ENCODE measurements at places on chromosomes 7 and 10.

GRCh38 chr7:107384025-107384424, 85.8 kb upstream of the GPR22 start:
- DNase-seq, result no peak

GRCh38 chr10:90179696-90180407, 478.5 kb downstream of the KIF20B start:
- DNase-seq, result no peak

GRCh38 chr10:71343392-71343773, 24.3 kb downstream of the SLC29A3 start:
- no peak for DNase-seq

DNA sequence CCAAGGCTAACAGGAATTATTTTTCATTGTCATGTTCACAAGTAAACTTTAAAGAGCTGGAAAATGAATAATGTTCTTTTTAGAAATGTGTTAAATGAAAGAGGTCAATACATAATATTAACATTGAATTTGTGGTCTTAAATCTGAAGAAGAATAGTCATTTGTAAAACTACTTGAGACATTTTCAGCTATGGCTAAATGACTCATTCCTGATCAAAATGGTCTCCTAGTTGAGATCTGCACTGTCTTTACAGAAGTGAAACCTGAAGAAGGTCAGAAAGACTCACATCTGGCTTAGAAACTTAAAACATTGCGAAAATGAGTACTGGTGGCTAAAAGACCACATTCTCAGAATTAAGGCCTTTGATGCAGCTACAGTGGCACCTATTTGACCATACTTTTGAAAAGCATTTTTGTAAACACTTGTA, 5.9 kb downstream of the PIK3CG start:
- no peak for DNase-seq

DNA sequence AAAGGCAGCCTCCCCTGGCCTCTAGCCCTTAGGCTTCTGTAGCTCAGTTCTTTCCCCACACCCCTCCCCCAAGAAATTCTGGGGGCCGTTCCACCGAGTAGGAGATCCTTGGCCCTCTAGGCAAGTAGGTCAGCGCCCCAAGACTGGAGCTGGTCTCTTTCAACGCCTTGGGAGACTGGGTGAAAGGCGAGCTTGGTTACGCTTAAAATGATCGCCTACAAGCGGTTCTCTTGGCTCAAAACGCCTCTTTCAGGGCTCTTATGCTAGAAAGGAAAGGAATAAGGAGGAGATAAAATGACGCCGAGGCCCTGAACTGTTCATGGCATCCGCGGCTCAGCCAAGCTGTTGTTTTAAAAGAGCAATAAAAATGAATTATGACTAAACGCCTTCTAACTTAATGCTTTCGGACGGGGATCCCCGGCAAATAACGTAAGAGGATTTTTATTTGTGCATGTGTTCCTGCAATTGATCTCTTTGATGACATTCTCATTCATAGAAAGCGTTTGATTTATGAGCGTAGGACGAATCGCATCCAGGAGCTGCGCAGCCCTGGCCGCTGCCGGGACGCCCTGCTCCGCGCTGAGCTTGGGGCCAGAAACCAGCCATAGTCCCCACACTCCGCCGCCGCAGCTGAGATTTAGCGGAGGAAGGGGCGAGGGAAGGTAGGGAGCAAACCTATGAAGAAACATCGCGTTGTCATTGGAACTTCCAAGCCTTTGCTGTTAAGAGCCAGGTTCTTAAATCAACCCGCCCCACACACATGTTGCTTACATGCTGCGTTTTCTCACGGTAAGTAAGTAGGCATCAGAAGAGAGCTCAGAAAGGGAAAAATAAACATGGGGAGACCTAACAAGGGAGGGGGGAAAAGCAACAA, 3.0 kb upstream of the HOXA1 start:
- no peak for DNase-seq

DNA sequence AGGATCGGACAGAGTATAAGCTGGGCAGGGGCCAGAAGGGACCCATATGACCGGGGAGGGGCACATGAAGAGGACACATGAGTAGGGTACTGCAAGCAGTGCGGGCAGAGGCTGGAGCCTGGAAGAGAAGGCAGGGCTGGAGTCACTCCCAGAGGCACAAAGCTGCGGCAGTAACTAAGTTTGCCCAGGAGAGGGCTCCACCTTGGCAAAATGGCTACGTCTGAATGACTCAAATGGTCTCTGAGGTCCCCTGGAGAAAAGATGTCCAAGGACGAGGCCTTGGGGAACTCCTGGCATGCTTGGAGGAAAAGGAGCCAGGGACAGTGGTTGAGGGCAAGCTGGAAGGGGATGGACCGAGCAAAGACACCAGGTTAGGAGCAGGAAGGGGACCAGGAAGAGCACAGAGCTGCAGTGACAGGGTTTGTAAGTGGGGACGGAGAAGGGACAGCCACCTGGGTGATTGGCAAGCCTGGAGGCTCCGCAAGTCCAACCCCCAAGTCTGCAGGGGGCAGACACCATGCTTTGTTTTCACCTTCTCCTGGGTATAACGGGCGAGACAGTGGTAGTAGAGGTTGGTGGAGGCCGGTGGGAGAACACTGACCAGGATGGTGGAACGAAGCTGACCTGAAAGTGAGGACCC, 43.1 kb upstream of the LBX1 start:
- peak; percentile 10 for DNase-seq

DNA sequence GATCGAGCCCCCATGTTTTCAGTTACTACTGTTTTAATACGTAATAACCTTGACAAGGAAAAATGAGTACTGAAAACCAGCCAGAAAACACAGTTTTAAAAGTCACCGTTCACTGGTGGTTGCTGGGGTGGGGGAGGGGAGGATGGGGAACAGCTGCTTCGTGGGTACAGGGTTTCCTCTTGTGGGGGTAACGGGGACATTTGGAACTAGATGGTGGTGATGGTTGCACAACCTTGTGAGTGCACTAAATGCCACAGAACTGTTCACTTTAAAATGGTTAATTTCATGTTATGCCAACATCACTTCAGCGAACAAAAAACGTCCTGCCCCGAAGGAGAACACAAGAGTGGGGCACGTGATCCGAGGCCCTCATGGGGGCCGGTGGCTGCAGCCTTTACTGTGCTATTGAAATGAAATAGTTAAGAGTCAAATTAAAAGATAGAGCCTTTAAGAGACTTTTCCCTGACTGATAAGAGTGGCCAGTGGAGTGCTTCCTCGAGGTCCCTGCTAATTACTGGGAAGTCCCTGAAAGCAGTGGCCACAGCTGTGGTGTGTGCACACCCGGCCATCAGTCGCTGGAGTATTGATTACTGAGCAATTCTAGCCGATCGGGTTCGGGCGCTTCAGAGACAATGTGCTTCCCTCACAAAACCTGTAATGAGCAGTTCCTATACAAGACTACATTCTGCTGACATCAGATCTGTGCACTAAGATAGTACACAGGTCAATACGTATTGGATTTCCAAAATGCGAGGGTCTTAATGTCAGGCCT, 80.3 kb downstream of the EBF3 start:
- no peak for DNase-seq

GRCh38 chr7:36286688-36287087, 103.0 kb upstream of the ANLN start:
- DNase-seq, result no peak

DNA sequence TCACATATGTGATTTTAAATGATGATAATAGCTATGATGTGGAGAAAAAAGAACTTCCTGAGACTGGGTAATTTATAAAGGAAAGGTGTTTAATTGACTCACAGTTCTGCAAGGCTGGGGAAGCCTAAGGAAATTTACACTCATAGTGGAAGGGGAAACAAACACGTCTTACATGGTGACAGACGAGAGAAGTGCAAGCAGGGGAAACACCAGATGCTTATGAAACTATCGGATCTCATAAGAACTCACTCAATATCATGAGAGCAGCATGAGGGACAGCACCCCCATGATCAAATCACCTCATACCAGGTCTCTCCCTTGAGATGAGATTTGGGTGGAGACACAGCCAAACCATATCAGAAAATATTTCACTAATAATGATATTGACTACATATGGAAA, 4.1 kb upstream of the LIPN start:
- DNase-seq, result no peak

GRCh38 chr7:21412410-21412851, 15.5 kb upstream of the SP4 start:
- DNase-seq, result no peak

DNA sequence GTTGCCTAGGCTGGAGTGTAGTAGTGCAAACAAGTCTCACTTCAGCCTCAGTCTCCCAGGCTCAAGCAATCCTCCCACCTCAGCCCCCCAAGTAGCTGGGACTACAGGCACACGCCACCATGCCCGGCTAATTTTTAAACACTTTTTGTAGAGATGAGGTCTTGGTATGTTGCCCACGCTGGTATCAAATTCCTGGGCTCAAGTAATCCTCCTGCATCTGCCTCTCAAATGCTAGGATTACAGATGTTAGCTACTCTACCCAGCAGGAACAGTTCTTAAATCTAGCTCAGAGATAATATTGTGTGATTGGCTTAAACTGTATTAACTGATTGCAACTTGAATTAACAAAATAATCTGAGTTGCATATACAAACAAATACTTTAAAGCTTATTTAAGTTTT, 82.9 kb downstream of the CDK14 start:
- no peak for DNase-seq

GRCh38 chr7:77944183-77945182, 145.9 kb downstream of the PHTF2 start:
- DNase-seq, result no peak

- DNase-seq, result no peak
Measured at GRCh38 chr7:27944643-27945042, 204.7 kb downstream of the TAX1BP1 start.

GRCh38 chr10:118115701-118116100, 69.0 kb upstream of the RAB11FIP2 start:
- no peak for DNase-seq

GRCh38 chr7:1301054-1301881, 68.6 kb downstream of the UNCX start:
- no peak for DNase-seq

- DNase-seq, result no peak
Measured at GRCh38 chr10:83713423-83713822, 425.9 kb upstream of the GHITM start.
